ENCODE measurements at places on chromosomes 3 and 15.

DNA sequence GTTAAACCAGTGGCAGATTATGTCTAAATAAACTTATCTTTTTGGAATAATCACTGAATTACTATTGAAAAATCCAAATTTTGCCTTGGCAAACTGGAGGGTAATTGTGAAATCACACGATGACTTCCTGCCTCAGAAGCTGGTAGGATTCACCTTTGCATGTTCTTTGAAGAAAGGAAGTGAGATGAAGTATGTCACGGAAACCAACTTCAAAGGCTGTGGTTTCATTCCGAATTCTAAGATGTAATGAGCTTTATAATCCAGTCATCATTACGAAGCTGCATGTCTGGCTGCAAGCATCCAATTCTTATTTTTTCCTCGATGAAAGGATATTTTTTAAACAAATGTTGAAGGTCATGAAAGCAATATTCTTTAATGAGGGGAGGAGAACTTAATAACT lies 15.0 kb upstream of the ZBED2 start:
- no peak for DNase-seq

- no peak for DNase-seq
Observed at GRCh38 chr15:81336568-81336967, 12.6 kb upstream of the STARD5 start.

DNA sequence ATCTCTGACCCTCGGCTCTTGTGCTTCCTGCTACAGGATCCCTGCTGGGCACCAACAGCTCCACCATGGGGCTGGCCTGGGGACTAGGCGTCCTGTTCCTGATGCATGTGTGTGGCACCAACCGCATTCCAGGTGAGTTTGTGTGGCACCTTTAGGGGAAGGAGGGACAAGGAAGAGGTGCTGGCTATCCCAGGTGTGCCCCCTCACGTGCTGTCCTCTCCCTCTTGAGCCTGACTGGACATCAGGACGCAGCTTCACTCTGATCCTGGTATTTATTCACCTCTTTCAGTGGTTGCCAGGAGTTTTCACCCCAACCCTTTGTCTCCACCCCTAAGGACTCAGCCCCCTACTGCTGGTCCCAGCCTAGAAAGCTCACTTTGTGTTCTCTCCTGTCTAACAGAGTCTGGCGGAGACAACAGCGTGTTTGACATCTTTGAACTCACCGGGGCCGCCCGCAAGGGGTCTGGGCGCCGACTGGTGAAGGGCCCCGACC lies 960 bp downstream of the THBS1 start:
- DNase-seq = no peak

DNA sequence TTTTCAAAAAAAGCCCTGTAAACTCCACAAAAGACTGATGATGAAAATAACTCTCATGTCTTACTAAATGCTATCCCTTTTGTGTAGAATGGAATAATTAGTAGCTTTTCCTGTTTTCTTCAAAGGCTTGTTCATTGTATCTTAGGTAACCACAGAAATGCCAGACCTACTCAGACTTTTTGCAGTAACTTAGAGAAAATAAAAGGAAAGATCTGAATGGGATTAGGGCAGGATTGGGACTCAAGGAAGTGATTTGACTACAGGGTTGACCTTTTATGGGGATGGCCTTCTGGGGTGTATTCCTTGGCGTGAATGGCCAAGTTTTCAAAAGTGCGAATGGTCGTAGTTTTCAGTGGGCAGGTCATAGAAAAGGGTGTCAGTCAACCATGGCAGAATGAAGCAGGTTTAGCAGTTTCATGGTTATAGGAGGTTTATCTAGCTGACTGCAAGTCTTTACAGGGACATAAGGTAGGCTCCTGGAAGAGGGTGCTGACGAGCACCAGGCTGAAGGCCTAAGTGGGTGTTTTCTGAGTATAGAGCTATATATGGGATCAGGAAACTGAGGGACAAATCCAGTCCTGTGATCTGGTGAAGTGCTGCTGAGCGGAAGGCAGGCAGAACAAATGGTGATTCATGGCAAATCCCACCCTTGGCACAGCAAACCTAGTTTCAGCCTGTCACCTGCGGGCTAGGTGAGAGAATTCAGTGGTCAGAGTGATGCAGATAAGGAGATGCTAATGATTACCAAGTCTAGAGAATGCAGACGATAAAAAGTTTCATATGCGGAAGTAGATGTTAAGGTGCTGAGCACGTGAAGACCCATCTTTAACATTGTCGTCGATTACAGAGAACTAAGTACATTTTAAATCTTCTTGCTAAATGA lies 46.4 kb downstream of the IL1RAP start:
- DNase-seq = no peak

DNA sequence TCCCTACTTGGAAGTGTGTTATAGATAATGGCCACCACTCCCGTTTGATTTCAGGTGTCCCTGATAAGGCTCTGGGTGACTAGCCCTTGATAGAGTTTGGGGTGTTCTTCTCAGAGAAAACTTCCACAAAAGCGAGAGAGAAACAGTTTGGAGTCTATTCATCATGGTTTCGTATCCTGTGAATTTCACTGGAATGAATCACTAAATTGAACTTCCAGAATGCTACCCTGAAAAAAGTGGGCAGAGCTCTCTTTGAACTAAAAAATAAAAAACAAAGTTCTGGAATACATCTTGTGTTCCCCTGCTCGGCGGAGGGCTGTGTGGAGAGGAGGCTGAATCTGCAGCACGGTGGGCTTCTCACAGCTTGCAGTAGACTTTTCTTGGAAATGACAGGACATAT lies 52.8 kb upstream of the FAM98B start:
- no peak for DNase-seq

DNA sequence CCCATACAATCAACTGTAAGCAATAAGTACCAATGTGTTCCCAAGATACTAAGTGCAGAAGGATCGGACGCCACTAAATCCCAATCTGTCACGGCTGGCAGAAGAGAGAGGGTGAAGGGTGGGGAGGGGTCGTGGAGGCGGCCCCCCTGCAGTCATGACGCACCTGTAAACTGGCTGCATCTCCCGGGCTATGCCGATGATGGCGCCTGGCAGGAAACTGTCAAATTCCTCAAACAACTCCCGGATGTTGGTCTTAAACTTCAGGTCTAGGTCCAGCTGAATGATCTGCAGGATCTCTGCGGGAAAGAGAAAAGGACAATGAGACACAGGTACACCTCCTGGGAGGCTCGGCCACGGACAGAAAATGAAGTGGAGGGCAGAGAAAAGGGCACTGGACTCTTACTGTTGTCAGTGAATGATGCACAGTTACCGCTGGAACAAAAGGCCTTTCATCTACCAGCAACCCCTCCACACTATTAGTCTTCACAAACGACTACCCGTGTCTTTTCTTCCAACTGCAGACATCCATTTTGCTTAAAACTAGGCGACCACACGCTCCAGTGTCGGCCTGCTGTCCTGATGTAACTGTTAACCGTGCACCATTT lies 114.6 kb downstream of the XXYLT1 start:
- no peak for DNase-seq

GRCh38 chr3:140285380-140285779 lies 350.4 kb downstream of the CLSTN2 start:
- peak; percentile 57 for DNase-seq

- no peak for DNase-seq
Observed at GRCh38 chr3:190575437-190576185, 61.7 kb downstream of the IL1RAP start.

GRCh38 chr3:194224471-194225417 lies 88.8 kb downstream of the HES1 start:
- DNase-seq = no peak

DNA sequence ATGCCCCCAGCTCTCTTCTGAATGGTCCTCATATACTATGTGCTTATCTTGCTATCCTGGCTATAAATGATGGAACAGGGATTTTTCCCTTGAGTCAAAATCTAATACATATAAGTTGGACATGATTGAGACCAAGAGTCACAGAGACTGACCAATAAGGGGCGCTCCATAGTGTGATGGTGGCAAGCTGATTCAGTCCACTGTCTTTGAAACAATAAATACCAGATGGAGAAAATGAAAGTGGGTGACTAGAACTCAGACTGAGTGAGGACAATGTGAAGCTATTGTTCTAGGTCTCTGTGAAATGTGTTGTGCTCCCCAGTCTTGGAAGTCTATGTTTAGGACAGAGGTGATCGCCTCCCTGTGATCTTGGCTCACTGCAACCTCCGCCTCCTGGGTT lies 10.6 kb upstream of the FSTL1 start:
- no peak for DNase-seq
